Stimulated activated CD4-positive, alpha-beta T cell treated with anti-CD3 and anti-CD28 coated beads, Interleukin-1b, Interleukin-23, amount 100 ng/mL, for 24 hours (primary cell): ENCODE measurements at places on chromosomes 5 and 9.

DNA sequence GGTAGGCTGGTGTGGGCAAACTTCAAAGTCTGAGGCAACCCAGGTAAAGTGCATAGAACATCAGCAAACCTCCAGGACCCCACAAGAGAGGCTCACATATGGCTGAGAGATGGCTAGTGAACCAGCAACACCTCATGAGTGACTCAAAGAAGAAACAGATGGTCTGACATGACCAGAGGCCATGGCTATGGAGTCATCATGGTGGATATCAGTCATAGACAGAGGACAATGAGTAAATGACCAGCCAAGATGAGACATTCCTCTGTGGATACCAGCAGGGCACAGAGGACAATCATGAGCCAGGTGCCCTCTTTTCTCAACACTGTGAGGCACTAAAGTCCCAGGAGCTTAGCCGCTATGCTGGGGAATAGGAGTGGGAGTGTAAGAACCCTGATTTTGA, 180.8 kb downstream of the RASEF start:
- DNase-seq = no peak

GRCh38 chr5:145818604-145819003, 16.5 kb downstream of the PRELID2 start:
- no peak for DNase-seq

- peak; percentile 22 for DNase-seq
Measured at GRCh38 chr9:94623253-94623652, 16.1 kb downstream of the FBP1 start.

DNA sequence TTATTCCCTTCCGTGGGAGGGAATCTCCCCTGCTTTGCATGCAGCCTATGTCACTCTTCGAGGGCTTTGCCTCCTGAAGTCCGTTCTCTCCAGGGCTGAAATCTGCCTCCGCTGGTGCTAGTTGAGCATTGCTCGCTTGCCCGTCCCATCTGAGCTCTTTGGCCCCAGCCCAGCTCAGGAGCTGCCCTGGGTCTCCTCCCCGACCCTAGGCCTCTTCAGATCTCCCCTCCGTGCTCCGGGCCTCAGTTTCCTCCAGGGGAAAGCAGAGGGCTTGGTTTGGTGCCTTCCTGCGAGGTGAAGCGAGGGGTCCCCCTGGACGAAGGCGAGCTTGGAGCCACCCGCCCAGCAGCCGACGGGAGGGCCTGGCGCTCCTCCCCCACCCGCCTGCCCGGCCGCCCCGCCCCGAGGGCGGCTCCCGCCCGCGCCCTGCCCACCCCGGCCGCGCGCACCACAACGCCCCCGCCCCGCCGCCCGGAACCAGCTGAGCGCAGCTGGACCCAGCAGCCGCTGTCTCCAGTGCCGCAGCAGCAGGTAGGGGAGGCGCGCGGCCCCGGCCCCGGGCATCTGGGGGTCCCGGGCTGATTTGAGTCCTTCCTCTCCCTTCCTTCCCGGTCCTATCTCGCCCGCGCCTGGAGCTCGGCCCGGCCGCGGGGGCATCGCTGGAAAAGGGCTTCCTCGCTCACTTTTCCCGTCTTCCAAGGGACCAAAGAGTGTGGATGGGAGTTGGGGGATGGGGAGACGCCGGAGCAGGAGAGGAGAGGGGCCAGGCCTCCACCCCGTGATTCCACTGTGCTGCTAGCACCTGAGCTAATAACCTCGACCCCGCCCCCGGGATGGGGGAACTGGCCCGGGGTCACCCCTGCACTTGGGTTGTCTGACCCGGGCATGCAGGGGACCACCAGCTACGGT, at the start of gene GSN:
Gene GSN, plus strand, starts transcription at position 474 of the 909 bp plus-strand sequence. CDS start 33,810 bp downstream, outside the sequence.
- DNase-seq = no peak

DNA sequence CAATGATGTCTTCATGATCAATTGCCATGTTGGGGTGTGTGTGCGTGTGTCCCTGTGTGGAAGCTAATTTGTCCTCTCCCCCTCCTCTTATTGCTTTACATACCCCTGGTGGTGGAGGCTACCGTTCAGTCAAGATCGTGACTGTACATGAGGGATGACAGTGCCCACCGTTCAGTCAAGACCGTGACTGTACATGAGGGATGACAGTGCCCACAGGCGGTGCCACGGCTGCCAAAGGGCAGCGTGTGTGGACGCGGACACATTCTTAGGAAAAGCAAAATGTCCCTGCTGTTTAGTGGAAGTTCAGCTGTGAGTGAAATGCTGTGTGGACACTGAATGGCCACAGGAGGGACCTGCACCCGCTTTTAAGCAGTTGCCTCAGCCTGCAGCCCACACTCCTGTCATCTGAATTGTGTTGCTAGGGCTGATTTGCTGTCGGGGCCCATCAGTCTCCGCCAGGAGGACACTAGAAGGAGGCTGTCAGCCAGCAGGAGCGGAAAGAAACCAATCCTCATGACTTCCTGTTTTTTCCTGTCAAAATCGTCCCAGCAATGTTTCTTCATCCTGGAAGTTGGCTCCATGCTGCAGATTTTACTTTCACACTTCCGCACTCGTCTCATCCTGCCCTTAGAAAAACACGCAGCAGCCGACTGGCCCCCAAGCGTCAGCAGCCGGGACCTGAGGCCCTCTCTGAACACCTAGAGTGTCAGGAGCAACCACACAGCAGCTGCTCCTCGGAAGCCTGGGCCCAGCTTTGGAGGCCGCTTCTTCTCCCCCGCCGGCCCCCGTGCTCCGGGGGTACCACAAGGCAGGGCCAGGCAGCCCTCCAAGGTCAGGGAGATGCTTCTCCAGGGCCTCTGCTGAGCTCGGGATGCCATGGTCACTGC, 9.1 kb downstream of the OR2V1 start:
- no peak for DNase-seq

DNA sequence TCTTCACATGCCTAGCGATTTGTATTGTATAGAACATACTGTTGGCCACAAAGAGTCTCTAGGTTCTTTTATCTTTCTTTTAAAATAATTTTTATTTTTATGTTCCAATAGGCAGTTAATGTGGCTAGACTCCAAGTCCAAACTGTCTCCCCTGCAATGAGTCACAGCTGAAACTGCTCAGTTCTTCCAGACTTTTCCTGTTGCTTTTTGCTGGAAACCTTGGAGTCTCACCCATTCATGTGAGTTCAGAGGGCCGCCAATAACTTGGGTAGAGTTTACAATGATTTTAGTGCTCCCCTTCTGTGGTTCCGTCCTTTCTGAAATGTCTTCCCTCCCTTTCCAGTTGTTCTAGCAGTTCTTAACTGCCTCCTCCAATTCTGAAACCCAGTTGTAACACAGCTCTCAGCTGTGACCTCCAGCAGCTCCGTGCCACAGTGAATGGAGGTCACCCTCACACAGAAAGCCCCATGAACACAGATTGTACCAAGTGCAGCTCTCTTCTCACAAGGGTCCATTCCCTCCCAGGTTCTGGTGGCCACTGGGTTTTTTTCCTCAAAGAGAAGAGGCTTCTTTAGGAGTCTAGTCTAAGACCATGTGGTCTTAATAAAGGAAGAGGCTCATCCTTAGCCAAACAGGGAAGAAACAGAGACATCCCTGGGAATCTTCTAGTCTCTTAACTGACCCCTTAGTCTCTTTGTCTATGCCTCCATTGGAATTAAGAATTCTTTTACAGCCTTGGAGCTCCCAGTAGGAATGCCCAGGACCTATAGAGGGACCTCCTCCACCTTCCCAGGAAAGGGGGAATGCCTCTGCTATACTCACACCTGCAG, 198.5 kb downstream of the SPOCK1 start:
- DNase-seq = no peak
